ENCODE measurements at places on chromosomes 1 and 21. TPM values are rescaled to one million over a fixed set of nuclear protein-coding genes. Genes with fewer than 3 reads are reported as not detected.

DNA sequence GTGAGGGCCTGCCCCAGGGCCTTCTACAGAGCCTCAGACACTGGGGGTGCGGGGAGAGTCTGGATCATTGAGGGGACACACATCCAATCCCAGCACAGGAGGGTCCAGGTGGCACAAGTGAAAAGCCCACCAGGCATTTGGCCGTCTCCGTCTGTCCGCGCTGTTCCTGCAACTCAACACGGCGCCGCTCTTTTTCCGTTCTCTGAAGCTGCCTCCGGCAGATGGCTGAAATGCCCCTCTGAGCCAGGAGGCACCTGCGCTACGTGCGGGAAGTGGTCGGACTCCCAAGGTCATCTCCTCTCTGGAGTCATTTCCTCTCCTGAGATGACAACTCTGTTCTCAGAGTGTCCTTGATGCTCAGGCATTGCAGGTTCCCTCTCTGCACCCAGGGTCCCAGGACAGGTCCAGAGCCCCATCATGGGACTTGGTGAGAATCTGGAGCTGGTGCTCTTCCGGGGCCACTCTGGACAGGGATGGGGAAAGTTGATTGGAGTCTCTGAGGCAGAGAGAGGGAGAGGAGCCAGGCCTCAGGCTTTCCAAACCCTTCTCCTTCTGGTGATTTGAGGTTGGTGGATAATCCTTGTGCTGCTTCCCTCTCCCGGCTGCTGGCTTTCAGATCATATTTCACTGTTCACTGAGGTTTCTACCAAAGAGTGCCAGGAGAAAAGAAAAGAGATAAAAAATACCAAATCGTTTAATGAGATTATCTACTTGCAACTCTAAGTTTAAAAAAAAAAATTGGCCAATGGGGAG is 14.0 kb upstream of the MIXL1 start:
- no peak for DNase-seq
- H3K27ac ChIP-seq = no peak overlapping the region
- H3K4me3 ChIP-seq = no peak overlapping the region

- H3K4me3 ChIP-seq = no peak overlapping the region
- no peaks in the 10 kb centered on the region for H3K27me3 ChIP-seq
- H3K4me1 ChIP-seq = peaks cover 25% of the 10 kb centered on the region
- no peak overlapping the region for H3K27ac ChIP-seq
Measured at GRCh38 chr1:203284411-203285123, 20.8 kb upstream of the BTG2 start.

GRCh38 chr1:109771712-109772657 is 8.3 kb upstream of the EPS8L3 start:
- no peaks in the 10 kb centered on the region for H3K36me3 ChIP-seq
- H3K4me3 ChIP-seq = no peak overlapping the region
- H3K4me1 ChIP-seq = peaks cover 18% of the 10 kb centered on the region

- peak overlapping the region; percentile 95 for H3K4me3 ChIP-seq
- H3K4me1 ChIP-seq = peaks cover 40% of the 10 kb centered on the region
- peak overlapping the region; percentile 100 for H3K27ac ChIP-seq
- peaks cover 4% of the 10 kb centered on the region for H3K36me3 ChIP-seq
- no peaks in the 10 kb centered on the region for H3K27me3 ChIP-seq
Measured at GRCh38 chr21:33543505-33544129, 779 bp downstream of the SON start.

DNA sequence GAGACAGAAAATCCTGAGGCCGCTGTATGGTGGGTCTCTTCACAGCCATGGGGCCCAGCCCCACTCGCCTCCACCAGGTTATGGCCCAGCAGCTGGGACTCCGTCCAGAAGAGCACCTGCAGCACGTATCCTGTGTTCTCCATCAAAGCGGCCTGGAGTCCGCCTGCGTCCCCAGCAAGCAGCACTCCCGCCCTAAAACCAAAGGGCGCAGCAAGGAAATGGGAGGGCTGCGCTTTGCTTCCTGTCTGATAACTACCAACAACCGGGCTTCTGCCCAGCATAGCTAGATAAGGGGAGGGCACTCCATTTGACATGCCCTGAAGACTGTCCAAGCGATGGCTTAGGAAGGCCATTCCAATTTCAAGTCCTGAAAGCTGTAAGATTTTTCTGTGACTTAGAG is 119.9 kb downstream of the KCNJ15 start:
- DNase-seq = no peak
- no peak overlapping the region for H3K4me3 ChIP-seq
- no peaks in the 10 kb centered on the region for H3K27me3 ChIP-seq
- H3K27ac ChIP-seq = no peak overlapping the region

GRCh38 chr1:32715901-32716311 is 13.3 kb upstream of the SYNC start:
- H3K4me3 ChIP-seq = no peak overlapping the region
- H3K4me1 ChIP-seq = peaks cover 7% of the 10 kb centered on the region
- H3K27me3 ChIP-seq = no peaks in the 10 kb centered on the region

DNA sequence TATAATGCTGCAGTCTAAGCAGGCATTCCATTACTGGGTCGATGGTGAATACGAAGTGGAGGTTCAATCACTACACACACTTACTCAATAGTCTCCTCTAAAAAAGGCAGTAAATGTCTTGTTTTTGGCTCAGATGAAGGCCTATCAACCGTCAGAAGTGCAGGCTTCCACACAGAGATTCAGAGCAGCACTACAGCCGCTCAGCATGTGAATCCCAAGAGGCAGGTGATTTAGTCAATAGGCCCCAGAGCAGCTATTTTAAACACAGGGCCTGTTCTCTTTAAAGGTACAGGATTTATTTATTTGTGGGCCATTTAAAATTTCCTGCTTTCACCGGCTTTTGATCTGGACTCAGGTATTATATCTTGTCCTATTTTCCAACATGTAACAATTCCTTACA is 293.7 kb downstream of the RGS7 start:
- H3K27ac ChIP-seq = no peak overlapping the region
- no peak overlapping the region for H3K4me3 ChIP-seq
- H3K4me1 ChIP-seq = no peaks in the 10 kb centered on the region
- H3K27me3 ChIP-seq = no peaks in the 10 kb centered on the region

SPRR2E gene
- not detected for total RNA-seq

SLC2A5 gene
- 0.27 TPM for total RNA-seq

S100A14 gene
- not detected for total RNA-seq

CD1C gene
- not detected for total RNA-seq

MCOLN3 gene
- total RNA-seq = not detected

NHLH1 gene
- total RNA-seq = 0.18 TPM
